CD8-positive, alpha-beta memory T cell (primary cell): ENCODE measurements at places on chromosomes 6 and 20. TPM values are rescaled to one million over a fixed set of nuclear protein-coding genes. Genes with fewer than 3 reads are reported as not detected.

Gene LPA
- not detected for polyA plus RNA-seq

Gene LHFPL5
- not detected for polyA plus RNA-seq

Gene OPRM1
- not detected for polyA plus RNA-seq

Gene CHMP4B
- polyA plus RNA-seq, result 5.7 TPM

Gene NKAPL
- polyA plus RNA-seq, result not detected

Gene MROH8
- 2.6 TPM for polyA plus RNA-seq

Gene SUMO4
- 0.48 TPM for polyA plus RNA-seq

Gene LY6G5C
- polyA plus RNA-seq, result 10.3 TPM

Gene FOXA2
- polyA plus RNA-seq, result not detected

Gene PMEPA1
- 0.30 TPM for polyA plus RNA-seq

Gene TMEM14A
- 27.3 TPM for polyA plus RNA-seq

Gene COL20A1
- polyA plus RNA-seq, result not detected

Gene MYH7B
- polyA plus RNA-seq, result 0.26 TPM

Gene PLN
- 0.49 TPM for polyA plus RNA-seq

Gene CGA
- not detected for polyA plus RNA-seq

Gene SCUBE3
- polyA plus RNA-seq, result 0.18 TPM

Gene SLC2A10
- 0.05 TPM for polyA plus RNA-seq

Gene SGK2
- not detected for polyA plus RNA-seq
